NCI-H1417 treated with DMSO at 0.1 percent for 48 hours (cell line): ENCODE measurements at places on chromosomes 4 and X.

- DNase-seq = no peak
Measured at GRCh38 chr4:6513678-6514077, 41.3 kb upstream of the PPP2R2C start.

DNA sequence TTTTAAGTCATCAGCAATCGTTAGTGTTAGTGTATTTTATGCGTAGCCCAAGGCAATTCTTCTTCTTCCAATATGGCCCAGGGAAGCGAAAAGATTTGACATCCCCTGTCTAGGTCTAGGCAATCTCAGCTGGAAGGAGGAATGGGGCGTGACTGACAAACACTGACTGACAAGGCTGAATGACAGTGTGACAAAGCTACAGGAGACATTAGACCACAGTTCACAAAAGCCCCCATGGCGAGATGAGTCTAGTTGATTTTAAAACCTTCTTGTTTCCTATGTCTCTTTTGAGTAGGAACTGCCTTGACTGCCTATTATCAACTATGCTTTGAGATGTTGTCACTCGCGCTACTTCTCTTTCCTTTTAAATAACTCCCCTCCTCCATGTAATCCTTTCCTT, 42.3 kb downstream of the QRFPR start:
- DNase-seq = no peak

GRCh38 chr4:48910511-48910910, 3.9 kb upstream of the OCIAD2 start:
- no peak for DNase-seq

DNA sequence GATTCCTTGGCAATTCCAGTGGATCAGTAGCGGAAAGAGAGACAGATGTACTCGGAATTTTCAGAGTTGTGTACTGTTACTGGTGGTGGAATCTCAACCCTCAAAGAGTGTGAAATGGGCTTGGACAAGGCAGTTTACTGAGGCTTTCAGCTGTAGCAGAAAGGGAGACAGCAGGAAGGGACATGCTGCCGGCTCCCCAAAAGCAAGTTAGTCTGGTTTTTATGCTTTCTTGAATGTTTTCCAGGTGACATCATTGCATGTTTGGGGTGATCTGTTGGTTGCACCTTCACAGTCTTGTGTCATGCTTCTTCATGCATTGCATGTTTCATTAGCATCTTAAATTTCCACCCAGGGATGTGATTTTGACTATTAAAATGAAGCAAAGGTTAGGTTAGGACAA, 1282.2 kb downstream of the ADGRL3 start:
- no peak for DNase-seq
